ENCODE measurements at places on chromosomes 1 and 21.

- peak; percentile 92 for DNase-seq
These were observed 51.9 kb upstream of the LPAR3 start for GRCh38 chr1:84944767-84945486.

DNA sequence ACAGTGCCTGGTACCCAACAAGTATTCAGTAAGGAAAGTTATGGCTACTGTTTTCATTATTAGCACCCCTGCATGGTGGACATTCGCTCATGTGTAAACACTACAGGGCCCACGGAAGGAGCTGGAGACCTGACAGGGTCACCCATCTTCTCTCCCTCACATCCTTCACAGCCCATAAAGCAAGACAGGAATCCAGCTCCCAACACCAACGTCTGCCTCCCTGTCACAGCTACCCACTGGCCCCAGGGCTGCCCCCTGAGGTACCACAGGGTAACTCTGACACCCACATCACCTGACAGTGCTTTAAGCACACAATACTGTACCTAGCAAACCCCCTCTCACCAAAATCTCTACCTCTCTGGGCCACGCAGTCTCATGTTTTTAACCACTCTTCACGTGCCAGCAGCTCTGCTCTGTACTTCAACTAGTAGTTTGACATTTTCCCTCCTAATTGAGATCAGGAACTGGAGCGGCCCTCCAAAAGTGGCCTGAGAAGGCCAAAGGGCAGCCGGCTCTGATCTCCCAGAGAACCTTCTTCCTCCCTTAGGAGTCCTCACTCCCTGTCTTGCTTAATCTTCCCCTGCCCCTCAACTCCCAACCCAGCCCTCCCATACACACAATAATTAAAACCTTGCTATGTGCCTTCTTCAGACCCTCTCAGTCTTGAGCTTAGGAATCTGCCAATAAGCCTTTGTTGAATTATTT, 76.8 kb downstream of the CD34 start:
- DNase-seq = no peak

- DNase-seq = peak; percentile 13
These were observed 493 bp upstream of the ELOA start for GRCh38 chr1:23742670-23743286.

DNA sequence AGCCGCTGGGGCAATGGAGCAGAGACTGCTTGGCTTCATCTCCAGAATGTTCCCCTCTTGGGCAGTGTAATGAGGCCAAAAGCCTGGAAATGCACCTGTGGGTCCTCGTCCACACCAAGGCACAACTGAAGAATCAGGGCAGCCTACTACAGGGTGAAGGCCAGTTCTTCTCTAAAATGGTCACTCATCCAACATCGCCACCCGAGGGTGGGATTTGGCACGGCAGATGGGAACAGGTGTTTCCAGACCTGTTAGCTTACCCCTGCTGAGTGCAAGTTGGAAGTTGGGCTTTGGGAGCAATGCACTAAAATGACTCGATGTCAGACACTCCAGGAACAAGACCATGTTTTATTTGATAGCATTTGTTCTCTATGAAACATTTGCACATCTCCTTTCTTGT, 543.7 kb downstream of the NPHP4 start:
- no peak for DNase-seq

DNA sequence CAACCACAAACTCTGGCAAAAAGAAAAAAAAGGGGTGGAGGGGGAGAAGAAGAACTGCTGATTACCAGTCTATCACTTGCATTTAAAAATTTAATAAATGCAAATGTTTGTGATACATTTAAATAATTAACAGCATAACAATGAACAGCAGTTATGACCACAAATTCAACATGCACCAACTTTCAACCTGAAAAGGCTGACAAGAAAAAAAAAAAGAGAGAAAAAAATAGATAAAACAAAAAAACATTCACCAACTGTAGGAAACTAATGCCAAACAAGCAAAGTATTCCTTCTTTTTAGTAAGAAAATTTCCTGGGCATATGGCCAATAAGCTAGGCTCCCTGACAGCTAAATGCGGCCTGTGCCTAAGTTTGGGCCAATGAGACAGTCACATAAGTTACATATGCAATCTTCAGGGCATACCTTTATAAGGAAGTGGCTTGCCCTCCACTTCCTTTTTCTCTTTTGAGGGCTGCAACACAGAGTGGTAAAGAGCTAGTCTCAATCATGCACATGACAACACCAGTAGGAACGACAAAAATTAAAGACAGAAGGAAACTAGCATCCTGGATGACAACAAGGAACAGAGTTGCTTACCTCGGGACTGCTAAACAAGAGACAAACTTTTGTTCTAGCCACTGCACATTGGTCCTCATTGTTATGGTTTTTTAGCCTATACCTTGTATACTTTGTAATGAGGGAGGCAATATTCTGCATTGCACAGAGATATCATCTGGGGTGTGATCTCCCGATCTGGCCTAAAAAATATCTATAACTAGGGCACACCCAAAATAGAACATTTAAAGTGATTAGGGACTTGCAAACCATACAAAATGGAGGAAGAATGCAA, 24.2 kb upstream of the PHTF1 start:
- DNase-seq = peak; percentile 30

DNA sequence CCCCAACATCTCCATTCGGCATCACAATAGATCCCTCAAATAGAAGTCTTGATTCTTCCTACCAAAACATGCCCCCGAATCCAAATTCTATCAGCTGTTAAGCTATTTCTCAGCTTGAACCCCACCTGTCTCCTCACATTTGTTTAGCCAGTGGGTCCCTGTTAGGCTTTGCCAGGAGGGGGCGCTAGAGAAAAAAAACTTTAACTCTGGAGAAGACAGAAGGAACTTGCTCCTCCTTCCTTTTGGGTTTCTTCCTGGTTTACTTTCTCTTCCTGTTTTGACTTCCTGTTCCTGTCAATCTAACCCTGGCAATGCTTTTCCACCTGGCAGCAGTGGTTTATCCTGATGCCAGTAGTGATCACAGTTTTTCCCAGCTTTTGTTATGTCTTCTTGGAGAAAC, 95.6 kb upstream of the KCNK1 start:
- DNase-seq = peak; percentile 21

All from EL (cell line).